ENCODE measurements at places on chromosomes 4 and X.

- DNase-seq = no peak
These were observed 11.7 kb downstream of the NSD2 start for GRCh38 chr4:1882850-1883271.

- no peak for DNase-seq
These were observed 35.8 kb upstream of the LARP1B start for GRCh38 chr4:128025319-128025718.

- no peak for DNase-seq
These were observed 17.8 kb downstream of the MFAP3L start for GRCh38 chr4:170008371-170008770.

GRCh38 chrX:46758163-46758955 lies 559 bp downstream of the SLC9A7 start:
- peak; percentile 4 for DNase-seq

DNA sequence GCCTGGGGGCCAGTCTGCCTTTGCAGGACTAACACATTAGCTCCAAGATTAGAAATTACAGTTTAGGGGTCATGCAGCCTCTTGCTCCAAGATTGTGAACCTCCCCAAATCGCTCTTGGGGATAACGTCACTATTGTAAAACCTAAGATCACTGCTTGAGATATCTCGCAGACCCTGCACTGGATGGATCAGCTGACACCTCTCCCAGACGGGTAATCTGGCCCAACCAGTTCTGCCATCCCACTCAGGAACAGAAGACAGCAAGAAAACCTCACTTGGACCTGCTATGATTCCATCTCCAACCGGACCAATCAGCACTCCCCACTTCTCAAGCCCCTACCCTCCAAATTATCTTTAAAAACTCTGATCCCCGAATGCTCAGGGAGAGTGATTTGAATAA lies 431.2 kb downstream of the GPM6A start:
- DNase-seq = no peak

- DNase-seq = no peak
These were observed 27.7 kb upstream of the GLRB start for GRCh38 chr4:157048248-157048647.

DNA sequence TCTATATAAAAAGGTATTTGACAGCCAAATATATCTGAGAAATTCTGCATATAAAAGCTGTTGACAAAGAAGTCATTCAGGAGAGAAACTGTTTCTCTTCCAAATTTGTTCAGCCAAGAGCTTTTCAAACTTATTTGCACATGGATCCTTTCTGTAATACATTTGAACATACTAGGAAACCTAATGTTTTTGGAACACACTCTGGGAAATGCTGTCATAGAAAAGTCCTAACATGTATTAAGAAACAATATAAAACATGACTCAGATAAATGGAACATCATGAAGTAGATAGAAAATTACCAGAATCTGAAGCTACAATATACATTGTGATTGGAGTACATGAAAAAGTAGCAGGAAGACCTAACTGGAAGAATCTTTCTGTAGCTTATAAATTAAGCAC lies 781.5 kb upstream of the EPHA5 start:
- DNase-seq = no peak

- DNase-seq = peak; percentile 12
These were observed 145.4 kb upstream of the PLAC1 start for GRCh38 chrX:134803551-134804183.

GRCh38 chr4:158793021-158793420 lies 24.2 kb downstream of the FNIP2 start:
- DNase-seq = no peak

- DNase-seq = no peak
These were observed 28.7 kb downstream of the INPP4B start for GRCh38 chr4:142817442-142817841.

GRCh38 chr4:116531870-116532269 lies 553.5 kb downstream of the TRAM1L1 start:
- no peak for DNase-seq

GRCh38 chr4:38132107-38132673 lies 172.0 kb downstream of the PTTG2 start:
- no peak for DNase-seq

DNA sequence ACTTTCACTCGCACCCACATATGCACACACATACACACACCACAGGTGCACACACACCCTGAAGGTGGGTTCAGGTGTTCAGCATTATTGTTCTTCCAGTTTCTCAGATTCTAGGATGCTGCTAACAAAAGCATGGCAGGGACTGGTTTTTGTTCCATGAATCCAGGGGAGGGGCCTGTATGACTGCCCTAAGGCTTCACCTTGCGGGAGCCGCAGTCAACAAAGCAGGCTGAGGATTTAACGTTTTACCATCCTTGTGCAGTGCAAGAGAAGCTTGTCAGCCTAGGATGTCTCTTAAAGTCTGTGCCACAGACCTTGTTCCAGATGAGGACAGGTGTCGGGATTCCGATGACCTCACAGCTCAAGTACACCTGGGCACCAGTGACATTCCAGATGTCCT lies 61.8 kb downstream of the POLR2B start:
- no peak for DNase-seq

DNA sequence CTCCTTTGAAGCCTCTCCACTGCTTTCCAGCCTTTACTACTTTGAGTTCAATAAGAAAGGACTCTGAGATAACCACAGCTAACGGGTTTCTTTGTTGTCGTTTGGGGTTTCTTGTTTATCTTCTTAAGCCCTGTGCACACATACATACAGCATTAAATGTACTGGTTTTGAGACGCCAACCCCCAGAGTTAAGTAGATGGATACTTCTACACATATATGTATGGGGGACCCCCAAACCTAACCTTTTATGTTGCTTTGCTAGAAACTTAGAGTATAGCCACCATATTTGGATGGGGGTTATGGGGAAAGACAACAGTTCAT lies 697 bp downstream of the CEP135 start:
- DNase-seq = no peak

GRCh38 chr4:156811286-156811685 lies 160.3 kb downstream of the PDGFC start:
- DNase-seq = no peak
